ENCODE measurements at places on chromosomes 6 and 20.

DNA sequence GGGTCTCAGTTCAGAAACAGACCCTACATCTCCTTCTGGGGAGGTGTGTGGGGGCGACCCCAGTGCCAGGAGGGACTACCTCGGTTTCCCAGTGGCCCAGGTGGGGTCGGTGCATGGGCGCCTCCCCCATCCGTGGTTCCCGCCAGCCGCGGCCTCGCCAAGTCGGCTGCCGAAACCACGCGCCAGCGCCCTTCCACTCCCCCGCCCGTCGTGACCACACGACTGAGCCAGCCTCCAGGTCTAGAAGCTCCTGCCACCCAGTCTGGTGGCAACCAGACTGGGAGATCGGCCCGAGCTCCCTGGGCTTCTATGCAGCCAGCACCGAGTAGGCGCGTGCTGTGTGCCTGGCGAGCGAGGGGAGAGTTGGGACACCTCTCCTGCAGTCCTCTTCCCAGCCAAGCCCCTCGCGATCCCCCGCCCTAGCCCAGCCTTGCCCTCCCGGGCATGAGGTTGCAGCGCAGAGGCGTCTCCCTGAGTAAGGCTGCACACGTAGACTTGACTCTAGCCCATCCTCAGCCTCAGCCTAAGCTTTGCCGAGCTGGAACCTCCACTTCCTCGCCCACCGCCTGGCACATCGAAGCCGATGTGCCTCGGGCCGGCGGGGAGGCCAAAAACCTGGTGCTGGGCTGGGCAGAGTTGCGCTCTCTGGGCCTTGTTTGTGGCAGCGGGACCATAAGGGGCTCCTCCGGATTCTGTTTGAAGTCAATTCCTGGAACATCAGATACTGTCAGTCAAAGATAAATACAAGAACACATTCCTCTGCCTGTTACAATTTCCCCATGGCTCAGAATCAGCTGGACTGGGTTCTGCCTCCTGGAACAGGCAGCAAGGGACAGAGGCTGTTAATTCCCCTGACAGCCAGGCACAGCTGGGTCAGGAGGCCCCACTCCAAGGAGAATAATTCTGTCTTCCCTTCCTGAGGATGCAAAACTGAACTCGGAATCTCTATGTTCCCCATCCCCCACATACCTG is 1.5 kb upstream of the CPNE5 start:
- no peak for DNase-seq

DNA sequence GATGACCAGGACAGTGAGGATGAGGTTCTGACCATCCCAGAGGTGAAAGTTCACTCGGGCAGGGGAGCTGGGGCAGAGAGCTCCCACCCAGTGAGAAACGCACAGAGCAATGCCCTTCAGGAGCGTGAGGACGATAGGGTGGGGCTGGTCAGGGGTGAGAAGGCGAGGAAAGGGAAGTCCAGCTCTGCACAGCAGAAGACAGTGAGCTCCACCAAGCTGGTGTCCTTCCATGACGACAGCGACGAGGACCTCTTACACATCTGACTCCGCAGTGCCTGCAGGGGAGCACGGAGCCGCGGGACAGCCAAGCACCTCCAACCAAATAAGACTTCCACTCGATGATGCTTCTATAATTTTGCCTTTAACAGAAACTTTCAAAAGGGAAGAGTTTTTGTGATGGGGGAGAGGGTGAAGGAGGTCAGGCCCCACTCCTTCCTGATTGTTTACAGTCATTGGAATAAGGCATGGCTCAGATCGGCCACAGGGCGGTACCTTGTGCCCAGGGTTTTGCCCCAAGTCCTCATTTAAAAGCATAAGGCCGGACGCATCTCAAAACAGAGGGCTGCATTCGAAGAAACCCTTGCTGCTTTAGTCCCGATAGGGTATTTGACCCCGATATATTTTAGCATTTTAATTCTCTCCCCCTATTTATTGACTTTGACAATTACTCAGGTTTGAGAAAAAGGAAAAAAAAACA is 16.6 kb upstream of the SLC22A1 start:
- DNase-seq: no peak

GRCh38 chr6:146581968-146582367 is 16.8 kb upstream of the ADGB start:
- no peak for DNase-seq

DNA sequence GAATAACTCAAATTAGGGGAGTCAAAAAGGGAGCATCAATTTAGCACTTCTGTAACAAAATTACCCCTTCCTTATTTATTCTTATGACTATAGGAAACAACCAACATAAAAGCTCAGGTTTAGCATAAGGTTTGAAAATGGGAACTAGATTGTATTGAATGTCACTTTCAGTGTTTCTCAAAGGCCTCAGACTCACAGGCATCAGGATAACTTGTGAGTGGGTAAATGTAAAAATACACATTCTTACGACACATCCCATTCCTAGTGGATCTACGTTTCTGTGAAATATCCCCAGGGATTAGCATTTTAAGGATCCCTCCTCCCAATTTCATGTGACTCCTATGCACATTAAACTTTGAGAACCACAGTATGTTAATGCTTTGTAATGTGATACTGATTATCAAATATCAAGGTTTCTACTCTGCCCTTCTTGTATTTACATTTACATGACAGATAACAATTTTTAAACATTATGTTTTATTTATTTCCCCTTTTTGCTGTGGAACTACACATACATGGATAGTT is 114.8 kb downstream of the HS3ST5 start:
- DNase-seq: no peak

- DNase-seq: no peak
Measured at GRCh38 chr6:34241351-34242215, 4.9 kb downstream of the HMGA1 start.

DNA sequence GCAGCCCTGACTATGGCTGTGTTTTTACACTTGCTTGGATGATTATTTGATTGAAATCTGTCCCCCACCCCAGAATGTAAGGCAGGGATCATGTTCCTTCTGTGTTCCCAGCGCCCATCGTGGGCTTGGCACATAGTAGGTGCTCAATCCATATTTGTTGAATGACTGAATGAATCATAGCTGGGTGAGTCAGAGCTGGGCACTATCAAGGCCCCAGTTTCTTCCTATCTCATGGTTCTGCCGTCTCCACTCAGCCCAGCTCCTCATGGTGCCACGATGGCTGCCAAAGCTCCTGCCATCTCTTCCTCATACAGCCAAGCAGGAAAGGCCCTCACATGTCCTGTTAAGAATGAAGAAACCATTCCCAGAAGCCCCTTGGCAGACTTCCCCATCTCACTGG is 29.0 kb downstream of the CEBPB start:
- DNase-seq: no peak

- no peak for DNase-seq
Measured at GRCh38 chr6:52251113-52251512, 6.8 kb upstream of the IL17F start.

DNA sequence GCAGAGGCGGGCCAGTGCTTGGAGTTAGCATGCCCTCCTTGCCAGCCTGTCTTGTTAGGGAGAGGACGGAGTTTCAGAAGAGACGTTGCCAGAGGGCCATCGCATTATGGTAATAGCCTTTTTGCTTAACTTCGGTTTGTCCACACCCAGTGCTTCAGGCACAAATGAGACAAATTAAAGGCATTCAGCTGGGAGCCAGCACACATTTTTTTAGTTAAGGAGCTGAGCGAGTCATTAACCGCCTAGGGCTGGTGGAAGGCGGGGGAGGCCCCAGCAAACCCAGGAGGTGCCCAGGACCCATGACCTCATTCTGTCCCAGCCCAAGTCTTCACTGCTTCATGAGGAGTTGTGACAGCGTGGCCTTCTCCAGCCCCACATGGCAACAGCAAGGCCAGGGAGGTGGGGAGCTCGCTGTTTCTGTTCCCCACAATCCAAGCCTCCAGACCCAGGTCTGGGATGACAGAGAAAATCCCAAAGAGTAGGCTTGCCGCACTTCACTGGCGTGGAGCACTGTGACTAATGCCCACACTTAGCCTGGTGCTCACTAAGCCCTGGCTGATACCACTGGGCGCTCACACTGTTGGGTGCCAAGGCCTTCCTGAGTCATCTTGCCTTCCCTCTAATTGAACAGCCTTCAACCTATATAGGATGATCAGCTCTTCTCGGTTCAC is 237.1 kb downstream of the ANKRD60 start:
- DNase-seq: no peak

DNA sequence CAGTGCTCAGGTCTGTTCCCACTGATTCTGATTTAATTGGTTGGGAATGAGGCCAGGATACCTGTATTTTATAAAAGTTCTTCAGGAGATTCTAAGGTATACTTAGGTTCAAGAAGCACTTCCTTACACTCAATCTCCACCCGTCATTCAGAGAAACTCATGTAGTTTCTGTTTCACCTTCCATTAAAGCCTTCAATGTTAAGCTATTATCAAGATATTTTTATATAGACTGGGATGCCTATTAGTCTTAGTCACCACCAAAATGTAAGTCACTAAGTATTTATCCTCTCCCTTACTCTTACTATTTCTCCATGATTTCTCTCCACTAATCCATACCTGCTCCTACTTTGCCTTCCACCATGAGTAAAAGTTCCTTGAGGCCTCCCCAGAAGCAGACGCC is 38.1 kb upstream of the GCLC start:
- DNase-seq: no peak

- no peak for DNase-seq
Measured at GRCh38 chr20:1654996-1655395, 2.6 kb downstream of the SIRPG start.

GRCh38 chr6:12866422-12867029 is 150.0 kb downstream of the PHACTR1 start:
- no peak for DNase-seq

DNA sequence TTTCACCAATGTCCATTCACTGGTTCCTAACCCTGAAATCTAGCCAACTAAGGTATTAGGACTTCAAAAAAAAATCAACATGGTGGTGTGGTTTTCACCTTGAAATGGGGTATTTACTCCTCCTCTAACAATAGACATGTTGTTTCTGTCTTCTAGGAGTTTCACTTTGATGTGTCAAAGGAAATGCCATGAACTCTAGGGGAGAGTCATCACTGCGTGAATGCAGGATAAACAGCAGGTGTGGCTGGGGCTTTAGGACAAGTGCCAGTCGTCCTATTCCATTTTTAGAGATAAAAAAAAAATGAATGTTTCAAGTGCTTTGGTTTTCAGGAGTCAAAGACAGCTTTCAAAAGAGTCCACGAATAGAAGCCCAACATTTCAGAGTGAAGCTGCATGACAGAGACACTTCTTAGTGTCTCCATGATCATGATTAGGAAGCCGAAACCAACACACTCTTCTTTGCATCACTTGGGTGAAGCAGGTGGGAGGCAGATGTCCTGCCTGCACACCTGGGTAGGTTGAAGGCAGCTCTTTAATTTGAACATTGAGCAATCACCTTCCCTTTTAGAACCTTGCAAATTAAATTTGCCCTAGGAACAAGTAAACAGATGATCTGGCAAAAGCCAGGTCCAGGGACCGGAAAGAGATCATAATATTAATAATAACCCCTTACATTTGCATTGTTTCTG is 328.5 kb upstream of the PRDM1 start:
- DNase-seq: no peak

GRCh38 chr6:150710236-150710635 is 110.6 kb downstream of the PLEKHG1 start:
- no peak for DNase-seq

- DNase-seq: no peak
Measured at GRCh38 chr6:84026721-84027164, 6.8 kb upstream of the MRAP2 start.

DNA sequence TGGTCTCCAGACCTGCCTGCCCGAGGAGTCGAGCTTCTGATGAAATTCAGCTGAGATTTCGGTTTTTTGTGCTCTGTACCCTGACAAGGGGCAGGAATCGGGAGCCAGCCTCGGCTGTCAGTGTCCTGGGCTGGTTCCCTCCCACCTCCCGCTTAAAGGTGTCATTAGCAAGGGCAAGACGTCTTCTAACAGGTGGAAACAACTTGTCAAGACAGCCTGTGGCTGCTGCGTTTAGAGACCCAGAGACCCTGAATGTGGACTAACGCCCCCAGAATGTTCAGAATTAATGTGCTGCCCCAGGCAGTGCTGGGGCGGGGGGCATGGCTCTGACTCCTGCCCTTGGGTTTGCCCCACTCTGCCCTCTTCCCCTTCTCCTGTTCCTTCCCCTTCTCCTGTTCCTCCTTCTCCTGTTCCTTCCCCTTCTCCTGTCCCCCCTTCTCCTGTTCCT is 69.7 kb downstream of the PHACTR3 start:
- no peak for DNase-seq

GRCh38 chr6:3962291-3963280 is 113.4 kb downstream of the FAM50B start:
- no peak for DNase-seq

- no peak for DNase-seq
Measured at GRCh38 chr6:145235207-145235606, 500.1 kb downstream of the EPM2A start.

DNA sequence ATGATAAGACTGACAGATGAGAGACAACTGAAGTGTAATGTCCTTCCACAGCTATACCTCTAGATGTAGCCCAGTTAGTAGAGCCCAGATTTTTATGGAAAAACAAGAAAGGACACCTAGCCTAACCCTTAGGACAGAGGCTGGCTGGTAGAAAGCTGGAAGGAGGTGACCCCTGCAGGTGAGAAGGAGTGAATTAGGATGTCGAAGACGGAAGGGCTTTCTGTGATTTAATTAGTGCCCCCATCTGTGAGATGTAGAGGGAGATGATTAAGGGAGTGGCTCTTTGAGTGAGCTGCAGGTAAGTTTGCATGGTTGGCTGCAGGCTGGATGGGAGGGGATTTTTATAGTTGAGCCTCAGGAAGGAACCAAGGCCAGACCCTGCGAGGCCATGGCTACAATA is 82.8 kb downstream of the GFRA4 start:
- DNase-seq: no peak

DNA sequence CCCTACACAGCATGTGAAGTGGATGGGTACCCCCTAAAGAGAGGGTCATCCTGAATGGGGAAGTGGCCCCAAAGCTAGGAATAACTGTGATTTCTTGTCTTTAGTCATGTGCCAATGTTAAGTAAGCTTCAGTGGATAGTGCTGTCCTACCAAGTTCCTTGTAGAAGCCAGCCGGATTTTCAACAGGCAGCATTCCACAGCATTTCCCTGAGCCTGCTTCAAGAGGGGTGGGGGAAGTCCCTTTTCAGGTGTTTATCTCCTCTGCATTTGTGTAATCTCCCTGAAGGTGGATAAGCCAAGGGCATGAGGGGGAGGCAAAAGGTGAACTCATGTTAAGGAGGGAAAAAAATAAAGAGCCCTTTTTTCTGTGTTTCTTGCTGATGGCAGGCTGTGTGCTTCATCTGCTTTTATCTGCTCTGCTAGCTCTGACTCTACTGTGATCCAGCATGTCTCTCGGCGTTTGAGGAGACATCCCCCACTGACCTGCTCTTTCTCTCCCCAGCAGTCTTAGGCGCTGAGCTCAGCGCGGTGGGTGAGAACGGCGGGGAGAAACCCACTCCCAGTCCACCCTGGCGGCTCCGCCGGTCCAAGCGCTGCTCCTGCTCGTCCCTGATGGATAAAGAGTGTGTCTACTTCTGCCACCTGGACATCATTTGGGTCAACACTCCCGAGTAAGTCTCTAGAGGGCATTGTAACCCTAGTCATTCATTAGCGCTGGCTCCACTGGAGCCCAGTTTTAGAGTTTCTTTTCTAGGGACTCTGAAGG is 1.9 kb downstream of the EDN1 start:
- DNase-seq: no peak

Measured in stimulated activated CD8-positive, alpha-beta memory T cell treated with anti-CD3 and anti-CD28 coated beads, Interleukin-2, amount 100 ng/mL, for 48 hours (primary cell).